ENCODE measurements at places on chromosomes 4 and X.
A peak's percentile ranks its signal among the peaks of the same experiment; 100 is the strongest.

DNA sequence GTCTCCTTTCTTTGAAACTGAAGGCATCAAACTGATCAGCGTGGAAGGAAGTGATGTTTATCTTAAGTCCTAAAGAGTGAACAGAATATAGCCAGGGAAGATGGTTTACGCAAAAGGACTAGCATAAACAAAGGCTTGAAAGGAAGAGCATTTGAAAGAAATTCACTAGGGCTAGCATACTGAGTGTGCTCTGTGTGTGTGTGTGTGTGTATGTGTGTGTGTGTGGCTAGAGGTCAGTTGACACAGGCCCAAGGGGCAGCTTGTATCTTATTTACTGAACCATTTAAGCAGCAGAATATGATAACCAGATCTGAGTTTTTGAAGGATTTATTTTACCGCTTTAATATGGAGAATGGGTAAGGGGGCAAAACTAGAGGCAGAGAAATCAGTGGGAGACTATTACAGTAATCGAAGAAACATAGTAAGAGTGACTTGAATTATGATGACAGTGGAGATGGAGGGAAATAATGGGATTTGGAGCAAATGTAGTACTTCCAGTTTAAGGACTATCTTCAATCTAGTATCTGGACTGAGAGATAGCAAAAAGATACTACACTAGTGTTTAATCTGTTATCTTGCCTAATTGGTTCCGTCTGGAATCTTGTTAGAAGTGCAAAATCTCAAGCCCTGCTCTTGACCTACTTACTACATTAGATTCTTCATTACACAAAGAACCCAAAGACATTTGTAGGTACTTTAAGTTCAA is 36.9 kb downstream of the CEP44 start:
- no peak for DNase-seq

GRCh38 chr4:11131491-11131890 is 297.2 kb downstream of the HS3ST1 start:
- DNase-seq: no peak

GRCh38 chr4:144644368-144645101 is 1.4 kb upstream of the HHIP start:
- no peak for DNase-seq

DNA sequence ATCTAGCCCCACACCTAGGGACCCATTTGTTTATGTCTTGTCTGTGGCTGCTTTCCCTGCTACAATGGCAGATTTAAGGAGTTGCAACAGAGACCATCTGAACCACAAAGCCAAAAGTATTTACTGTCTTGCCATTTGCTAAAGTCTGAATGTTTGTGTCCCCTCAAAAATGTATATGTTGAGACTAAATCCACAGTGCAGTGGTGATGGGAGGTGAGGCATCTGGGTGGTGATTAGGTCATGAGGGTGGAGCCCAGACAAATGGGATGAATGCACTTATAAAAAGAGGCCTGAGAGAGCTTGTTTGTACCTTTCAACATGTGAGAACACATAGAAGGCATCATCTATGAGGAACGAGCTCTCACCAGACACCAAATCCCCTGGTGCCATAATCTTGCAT is 137.3 kb downstream of the TMEM144 start:
- DNase-seq: peak; percentile 8

DNA sequence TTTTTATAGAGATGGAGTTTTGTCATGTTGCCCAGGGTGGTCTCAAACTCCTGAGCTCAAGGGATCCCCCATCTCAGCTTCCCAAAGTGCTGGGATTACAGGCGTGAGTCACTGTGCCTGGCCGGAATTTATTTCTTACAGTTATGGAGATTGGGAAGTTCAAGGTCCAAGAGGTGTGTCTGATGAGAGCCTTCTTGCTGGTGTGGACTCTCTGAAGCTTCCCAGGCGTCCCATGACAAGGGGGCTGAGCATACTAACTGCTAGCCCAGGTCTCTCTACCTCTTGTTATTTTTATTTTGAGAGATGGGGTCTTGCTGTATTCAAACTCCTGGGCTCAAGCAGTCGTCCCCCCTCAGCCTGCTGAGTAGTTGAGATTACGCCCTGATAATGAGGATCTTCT is 2.9 kb upstream of the NSD2 start:
- DNase-seq: no peak

DNA sequence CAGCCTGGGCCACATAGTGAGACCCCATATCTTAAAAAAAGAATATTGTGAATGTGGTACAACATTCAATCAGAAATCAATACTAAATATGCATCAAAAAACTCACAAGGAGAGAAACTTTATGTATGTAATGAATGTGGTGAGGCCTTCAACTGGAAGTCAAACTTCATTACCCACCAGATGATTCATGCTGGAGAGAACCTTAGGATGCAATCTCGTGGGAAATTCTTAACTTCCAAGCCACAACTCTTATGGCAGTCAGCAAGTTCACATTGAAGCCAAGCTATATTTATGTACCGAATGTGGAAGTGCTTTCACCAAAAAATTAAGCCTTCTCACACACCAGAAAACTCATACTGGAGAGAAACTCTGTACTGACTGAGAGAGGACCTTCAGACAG is 84.5 kb upstream of the UXT start:
- peak; percentile 5 for DNase-seq

DNA sequence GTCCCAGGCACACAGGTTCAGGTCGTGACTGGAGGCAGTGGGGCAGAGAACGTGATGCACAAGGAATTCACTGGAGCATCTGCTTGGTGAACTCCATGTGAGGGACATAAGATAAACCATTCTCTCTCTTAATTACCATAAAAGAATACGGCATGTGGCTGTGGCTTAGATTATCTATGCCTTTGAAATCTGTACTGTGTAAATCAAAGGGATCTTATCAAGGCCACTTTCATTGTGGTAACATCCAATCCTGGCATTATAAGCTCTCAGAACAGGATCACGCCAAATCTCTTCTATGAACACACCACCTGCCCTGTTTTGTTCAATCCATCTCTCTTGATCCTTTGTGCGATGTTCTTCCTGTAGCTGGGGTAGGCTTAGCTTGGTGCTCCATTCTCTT is 192.3 kb downstream of the SPATA18 start:
- DNase-seq: no peak

- no peak for DNase-seq
Observed at GRCh38 chr4:40832175-40832574, 82.4 kb downstream of the NSUN7 start.

GRCh38 chr4:48379587-48380180 is 38.4 kb downstream of the SLAIN2 start:
- no peak for DNase-seq

GRCh38 chr4:143406523-143406922 is 69.8 kb downstream of the GAB1 start:
- DNase-seq: peak; percentile 74

DNA sequence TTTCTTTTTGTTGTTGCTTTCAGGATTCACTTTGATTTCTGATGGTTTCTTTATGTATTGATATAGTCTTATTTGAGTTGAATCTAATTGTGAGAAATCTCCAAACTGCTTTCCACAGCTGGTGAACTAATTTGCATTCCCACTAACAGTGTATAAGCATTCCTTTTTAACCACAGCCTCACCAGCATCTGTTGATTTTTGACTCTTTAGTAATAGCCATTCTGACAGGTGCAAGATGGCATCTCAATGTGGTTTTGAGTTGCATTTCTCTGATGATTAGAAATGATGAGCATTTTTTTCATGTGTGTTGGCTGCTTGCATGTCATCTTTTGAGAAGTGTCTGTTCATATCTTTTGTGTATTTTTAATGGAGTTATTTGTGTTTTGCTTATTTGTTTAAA is 1023.1 kb downstream of the SH3BGRL start:
- no peak for DNase-seq

DNA sequence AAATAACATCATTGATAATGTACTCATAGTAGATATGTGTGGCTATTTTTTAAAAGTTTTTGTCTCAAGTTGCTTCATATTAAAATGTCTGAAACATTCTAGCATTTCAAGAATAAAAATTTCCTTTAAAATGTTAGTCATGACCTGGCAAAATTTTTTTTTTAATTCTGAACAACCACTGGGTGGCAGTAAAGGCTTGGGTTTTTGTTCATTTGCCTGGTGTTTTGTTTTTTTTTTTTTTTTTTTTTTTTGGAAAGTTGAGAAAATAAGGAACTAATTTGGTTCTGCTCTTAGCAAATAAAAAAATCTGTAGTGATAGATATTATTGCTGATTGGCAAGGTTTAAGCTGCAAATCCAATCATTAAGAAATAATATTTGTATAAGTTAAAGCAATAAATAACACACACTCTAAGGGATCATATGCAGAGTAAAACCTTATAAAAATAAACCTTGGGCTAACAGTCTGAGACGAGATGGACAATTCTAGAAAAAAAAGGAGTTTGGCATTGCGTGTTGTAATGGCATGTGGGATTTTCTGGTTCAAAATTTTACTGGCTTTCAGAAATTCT is 81.4 kb downstream of the CEP44 start:
- peak; percentile 57 for DNase-seq

GRCh38 chr4:33626221-33626620 is 2618.1 kb downstream of the ARAP2 start:
- DNase-seq: no peak

- DNase-seq: no peak
Observed at GRCh38 chrX:45845142-45845541, 644.5 kb upstream of the DIPK2B start.

- DNase-seq: peak; percentile 80
Observed at GRCh38 chrX:11757719-11758399, at the start of gene MSL3. TSS of gene MSL3 (plus strand) at chrX:11758237. CDS start at chrX:11758264, 27 bp downstream.

- DNase-seq: no peak
Observed at GRCh38 chr4:13840502-13841190, 213.1 kb upstream of the BOD1L1 start.

- DNase-seq: no peak
Observed at GRCh38 chrX:148020329-148020728, 39.2 kb downstream of the FMR1NB start.

DNA sequence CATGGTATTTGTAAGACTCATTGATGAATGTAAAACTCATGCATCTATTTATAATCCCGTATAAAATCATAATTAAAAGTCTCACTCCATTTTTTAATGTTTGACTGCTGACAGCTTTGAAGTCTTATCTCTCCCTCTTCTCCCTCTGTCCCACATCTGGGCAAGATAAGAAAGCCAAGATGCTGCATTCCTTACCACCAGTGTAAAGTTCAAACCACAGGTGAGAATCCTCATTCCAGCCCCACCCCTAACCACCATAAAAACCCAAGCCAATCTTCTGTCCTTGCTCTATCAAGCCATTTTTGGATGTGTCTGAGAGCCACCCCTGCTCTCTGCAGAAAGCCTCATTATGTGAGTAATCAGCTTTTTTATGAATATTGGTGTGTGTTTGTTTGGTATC is 59.3 kb upstream of the MAGED1 start:
- no peak for DNase-seq

GRCh38 chrX:134741746-134742145 is 83.5 kb upstream of the PLAC1 start:
- no peak for DNase-seq

- no peak for DNase-seq
Observed at GRCh38 chr4:53012738-53013137, 150.6 kb downstream of the RASL11B start.

GRCh38 chr4:175787546-175787945 is 24.5 kb downstream of the GPM6A start:
- no peak for DNase-seq

DNA sequence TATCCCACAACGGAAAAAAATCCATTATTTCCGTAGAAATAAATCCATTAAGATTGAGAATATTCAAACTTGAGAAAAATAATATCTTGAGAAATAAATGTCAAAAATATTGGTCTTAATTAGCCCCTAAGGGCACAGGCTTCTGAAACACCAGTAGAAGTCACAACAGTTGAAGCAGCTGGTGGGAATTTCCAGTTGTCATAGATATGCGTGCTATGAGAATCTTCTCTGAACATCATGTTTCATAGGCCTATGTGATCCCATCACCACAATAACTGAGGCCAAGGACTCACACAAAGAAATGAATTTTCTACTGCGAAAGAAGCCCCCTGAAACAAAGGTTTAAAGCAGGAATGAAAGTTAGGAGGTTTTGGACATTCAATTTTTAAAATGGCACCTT is 292.0 kb downstream of the DTHD1 start:
- DNase-seq: no peak

DNA sequence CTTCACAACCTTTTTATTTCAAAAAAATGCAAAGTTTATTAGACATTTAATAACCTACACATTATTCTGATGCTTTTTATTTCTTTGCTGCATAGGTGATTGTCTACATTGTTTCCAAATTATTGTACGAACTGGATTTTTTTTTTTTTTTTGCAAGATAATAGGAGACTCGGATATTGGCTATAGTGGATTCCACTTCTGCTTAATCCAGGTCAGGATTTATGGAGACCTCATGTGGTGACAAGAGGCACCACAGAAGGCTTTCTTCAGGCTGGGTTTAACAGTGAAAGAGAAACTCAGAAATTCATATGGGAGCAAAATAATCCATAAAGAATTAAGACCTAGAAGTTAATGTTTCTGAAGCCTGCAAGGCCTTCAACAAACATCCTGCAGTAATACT is 2.4 kb upstream of the SLIT2 start:
- DNase-seq: peak; percentile 65

DNA sequence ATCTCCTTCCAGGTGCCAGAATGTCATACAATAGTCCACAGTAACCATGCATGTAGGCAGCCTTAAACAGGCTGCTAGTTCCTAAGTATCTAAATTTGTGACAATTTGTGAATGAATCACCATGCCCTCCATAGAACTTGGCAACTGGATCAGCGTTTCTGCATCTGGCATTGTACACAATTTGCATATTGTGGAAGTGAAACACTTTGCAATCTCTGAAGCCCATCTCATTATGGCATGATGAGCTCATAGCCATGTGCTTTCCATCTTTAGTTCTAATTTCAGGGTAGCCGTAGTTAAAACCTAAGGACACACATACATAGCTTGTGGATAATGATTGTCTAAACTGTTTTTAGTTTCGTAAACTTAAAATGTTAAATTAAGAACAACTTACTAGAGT is 573.6 kb downstream of the PPP4R3C start:
- peak; percentile 4 for DNase-seq

- no peak for DNase-seq
Observed at GRCh38 chrX:21934414-21934813, 6.1 kb upstream of the SMS start.

- no peak for DNase-seq
Observed at GRCh38 chrX:115949900-115950822, 220.4 kb upstream of the AGTR2 start.

DNA sequence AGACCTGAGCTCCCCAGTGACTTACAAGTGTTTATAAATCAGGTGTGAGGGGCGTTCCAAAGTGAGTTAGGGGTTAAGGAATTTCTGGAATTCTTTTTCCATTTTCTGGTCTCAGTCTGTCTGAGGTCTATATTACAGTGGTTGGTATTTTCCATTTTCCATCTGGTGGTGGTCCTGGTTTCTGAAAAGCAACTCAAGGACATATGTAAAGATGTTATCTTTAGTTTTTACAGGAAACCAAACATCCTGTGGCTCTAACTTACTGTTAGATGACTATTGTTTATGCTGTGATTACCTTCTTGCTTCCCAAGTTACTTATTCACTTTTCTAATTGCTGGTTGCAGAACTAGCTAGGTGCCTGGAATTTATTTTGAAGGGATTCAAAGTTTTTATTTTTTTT is 53.5 kb upstream of the IL21 start:
- DNase-seq: no peak

- peak; percentile 47 for DNase-seq
Observed at GRCh38 chrX:73977542-73978169, 326.3 kb upstream of the ZCCHC13 start.
